T follicular helper cell (primary cell): ENCODE measurements at places on chromosomes 11 and 22.
A peak's percentile ranks its signal among the peaks of the same experiment; 100 is the strongest.

DNA sequence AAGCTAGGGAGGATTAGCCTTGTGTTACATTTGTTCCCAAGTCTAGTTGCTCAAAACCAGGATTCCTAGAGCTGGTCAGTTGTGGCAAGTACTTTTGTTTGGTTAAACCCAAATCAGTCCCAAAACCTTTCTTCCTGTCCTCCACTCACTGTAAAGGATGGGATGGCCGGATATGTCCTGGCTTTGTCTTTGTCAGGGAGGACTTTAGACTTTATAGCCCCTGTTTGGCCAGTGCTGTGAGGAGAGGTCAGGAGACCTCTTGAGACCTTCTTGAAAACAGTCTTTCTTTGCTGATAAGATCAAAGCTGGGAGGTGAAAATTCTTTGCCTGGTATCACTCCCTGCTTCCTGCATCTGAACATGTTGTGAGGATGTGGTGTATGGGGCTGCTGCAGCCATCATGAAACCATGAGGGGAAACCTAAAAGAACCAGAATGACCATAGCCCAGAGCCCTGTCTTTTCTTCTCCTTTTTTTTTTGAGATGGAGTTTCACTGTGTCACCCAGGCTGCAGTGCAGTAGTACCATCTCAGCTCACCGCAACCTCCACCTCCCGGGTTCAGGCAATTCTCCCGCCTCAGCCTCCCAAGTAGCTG lies 43.6 kb upstream of the FTH1 start:
- DNase-seq = no peak

- DNase-seq = no peak
Measured at GRCh38 chr11:94961255-94961654, 12.1 kb downstream of the CWC15 start.

DNA sequence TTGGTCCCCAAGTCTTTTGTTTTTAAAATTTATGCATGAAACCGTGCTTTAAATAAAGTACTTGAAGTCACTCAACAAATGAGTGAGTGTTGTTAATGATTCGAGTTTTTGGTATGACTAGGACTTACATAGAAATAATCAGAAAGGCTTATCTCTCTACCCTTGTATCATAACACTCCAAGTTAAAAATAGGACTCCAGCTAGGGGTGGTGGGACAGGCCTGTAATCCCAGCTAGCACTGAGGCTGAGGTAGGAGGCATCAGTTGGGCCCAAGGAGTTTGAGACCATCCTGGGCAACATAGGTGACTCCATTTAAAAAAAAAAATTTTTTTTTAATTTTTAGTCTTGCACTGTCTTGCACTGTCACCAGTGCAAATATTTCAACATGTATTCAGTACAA lies 55.6 kb downstream of the BCL2L13 start:
- no peak for DNase-seq

- DNase-seq = no peak
Measured at GRCh38 chr22:50585238-50585637, 2.6 kb upstream of the CHKB start.

DNA sequence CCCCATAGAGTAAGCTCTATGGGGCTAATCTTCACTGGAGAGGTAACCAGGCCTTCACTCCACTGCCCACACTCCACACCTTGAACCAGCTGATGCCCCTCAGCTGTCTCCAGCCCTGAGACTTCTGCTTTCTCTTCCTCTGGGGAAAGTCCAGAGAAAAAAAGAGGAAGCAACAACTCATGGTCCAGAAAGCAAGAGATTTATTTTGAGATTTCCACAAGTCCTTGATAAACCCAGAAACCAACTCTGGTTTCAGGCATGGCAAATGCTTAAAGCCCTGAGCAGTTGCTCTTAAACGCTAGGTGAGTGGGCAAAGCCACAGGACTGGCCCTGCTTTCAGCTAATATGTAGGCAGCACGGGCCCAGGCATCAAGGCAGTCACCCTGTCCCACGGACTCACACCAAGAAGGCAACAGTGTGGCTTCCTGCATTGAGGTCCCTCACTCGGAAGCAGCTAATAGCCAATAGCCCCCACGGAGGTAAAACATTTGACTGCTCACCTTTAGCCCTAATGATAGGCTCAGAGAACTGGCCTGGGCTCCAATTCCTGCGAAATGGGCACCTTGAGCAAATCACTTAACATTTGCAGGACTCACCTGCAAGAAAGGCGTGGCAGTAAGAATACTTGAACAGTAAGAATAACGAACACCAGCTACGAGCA lies 4.3 kb downstream of the CYB561A3 start:
- DNase-seq = no peak

DNA sequence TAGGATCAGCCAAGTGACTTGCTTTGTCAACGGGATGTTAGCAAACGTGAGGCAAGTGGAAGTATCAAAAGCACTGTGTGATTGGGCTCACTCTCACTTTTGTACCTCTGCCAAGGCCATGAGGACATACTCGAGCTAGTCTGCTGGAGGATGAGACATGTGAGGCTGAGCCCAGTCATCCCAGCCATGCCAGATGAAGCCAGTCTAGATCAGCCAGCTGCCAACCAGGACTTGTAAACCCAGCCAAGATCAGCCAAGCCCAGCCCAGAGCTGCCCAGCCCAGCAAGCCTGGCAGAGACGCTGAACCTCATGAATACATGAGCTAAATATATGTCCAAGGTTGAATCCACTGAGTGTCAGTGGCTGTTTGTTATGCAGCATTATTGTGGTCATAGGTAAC lies 369.7 kb downstream of the MN1 start:
- no peak for DNase-seq

- no peak for DNase-seq
Measured at GRCh38 chr11:126430581-126431335, 75.3 kb downstream of the ST3GAL4 start.

- DNase-seq = no peak
Measured at GRCh38 chr11:2576549-2576948, 123.2 kb downstream of the KCNQ1OT1 start.

DNA sequence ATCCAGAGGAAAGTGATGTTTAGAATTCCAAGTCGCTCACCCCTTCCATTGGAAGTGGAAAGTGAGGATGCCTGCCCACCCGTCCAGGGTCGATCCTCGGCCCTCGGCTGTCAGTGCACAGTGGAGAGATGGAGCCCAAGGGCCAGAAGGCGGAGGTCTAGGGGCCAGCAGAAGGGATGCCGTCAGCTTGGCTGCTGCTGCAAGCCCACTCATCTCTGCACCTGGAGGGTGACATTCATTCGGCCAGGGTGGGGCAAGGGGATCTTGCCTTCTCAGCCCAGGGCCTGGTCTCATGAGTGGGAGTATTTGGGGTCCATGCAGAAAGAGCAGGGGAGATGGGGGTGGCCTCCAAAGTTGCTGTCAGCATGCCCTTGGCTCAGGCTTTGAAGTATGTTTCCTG lies 30.7 kb downstream of the LINC01488 start:
- no peak for DNase-seq

DNA sequence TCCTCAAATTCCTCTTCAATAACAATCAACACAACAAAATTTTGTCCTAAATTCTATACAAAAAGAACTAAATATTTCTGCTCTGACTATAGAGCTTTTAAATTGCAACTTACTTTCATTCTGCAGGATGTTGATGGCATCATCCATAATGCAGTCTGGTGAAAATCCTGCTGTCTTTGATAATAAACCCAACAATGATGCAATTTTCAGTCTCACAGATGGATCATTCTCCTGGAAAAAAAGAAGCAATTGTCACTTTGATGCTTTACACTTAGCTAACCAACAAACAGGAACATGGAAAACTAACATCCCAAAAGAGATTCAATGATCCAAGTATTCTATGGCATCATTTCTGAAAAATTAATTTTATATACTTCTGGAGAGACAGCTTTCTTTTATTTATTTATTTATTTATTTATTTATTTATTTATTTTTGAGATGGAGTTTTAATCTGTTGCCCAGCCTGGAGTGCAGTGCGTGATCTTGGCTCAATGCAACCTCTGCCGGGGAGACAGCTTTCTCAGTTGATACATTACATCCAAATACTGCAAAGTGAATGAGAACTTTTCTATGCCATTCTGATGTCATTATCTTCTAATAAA lies 13.0 kb downstream of the INTS4 start:
- no peak for DNase-seq

DNA sequence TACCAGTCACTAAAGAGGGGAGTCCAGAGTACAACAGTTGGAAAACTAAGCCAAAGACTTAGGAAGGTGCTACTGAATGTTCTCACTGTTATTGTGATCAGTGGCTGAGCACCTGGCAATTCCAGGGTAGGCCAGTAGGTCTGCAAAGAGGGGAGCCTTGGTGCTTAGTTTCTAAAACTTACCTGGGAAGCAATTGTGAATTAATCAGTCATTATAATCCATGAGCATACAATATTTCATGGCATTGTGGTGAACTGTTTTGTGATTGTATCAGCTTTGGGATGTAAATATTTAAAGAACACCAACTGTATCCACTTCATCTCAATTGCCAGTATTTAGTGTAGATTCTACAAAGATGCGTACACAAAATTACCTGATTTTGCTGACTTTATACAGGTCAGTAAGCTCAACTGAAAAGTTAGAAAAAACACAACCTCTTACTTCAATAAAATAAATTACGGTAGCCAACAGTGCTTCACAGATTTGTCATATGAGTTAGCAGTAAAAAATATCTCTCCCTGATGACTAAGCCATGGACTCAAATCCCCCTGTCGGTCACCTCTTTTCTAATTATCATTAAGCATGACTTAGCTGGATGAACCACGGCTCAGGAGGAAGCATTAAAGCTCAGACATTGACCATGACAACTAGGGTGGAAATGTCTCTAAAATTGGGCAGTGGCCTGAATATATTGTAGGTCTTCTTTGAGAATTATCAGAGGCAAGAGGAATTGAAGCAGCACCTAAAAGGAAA lies 30.8 kb upstream of the SORL1 start:
- no peak for DNase-seq

DNA sequence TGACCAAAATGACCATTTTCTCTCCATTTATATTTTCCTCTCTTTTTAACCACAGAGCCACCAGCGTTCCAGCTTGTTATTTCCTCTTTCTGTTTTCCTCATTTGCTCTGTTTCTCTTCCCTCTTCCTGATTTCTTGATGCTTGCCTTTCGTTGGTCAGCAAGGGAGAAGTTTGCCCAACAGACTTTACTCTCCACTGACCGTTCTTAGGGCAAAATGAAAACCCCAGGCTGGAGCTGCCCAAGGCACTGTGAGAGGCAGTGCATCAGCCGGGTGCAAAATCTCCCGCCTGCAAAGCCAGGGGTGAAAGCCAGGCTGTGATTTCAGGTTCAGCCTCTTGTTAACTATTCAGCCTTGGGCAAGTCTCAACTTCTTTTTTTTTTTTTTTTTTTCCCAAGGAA lies 26.1 kb upstream of the APLP2 start:
- DNase-seq = no peak

DNA sequence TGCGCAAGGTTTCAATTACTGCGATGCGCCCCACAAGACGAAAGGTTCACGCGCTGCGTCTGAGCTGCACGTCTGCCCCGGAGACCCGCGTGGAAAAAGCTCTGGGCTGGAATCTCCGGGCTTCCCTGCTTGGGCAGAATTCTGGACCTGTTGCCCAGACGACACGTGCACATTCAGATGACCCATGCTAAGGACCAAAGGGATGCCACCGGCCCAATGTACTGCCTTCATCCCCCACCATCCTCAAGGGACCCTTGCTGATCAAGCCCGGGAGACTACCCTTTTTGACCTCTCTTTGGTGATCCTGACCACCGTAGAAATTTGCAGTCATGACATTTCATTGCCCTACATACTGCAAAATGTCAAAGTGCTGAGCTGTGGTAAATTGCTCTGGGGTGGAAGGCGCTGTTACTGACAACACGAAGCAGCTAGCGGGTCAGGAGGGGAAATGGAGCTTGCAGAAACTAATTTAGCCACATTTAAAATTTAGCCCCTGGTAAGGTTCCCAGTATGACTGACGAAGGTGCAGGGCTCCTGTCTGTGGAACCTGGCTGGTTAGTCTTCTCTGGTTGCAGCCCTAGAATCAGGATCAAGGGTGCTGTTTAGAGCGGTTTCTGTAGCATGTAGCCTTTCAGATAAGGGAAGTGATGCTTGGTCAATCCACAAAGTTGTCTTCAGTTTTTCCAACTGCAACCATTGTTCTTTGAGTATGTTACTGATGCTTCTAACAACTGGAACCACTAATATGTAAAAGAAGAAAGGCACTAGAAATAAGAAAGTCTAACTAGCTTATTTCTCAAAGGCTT lies 81.9 kb downstream of the PRR5L start:
- DNase-seq = no peak

DNA sequence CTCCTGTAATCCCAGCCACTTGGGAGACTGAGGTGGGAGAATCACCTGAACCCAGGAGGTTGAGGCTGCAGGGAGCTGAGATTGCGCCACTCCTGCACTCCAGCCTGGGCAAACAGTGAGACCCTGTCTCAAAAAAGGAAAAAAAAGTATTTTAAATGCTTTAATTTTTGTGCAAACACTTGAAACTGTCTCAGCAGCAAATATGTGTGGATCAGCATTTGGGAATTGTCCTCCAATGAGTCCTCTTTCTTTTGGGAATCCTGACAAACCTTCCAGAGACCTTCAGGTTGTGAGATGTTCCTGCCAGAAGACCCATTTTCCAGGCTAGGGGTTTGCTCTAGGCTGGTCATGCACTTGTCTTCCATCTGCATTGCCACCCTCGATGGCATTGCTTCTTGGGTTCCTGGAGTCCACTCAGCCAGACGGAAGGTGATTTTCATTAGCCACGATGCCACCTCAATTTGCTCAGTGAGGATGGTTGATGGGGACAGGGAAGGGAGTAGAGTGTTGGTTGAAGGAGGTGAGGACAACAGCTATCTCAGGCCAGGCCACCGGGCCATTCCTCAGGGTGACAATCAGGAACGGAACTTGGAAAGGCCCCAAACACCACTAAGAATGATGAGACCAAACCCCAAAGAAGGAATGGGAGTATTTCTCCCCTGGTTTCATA lies 55.4 kb downstream of the ST14 start:
- DNase-seq = no peak

GRCh38 chr11:10192036-10192435 lies 102.0 kb downstream of the SBF2 start:
- no peak for DNase-seq

- DNase-seq = no peak
Measured at GRCh38 chr11:20647976-20648565, 21.3 kb upstream of the NELL1 start.

DNA sequence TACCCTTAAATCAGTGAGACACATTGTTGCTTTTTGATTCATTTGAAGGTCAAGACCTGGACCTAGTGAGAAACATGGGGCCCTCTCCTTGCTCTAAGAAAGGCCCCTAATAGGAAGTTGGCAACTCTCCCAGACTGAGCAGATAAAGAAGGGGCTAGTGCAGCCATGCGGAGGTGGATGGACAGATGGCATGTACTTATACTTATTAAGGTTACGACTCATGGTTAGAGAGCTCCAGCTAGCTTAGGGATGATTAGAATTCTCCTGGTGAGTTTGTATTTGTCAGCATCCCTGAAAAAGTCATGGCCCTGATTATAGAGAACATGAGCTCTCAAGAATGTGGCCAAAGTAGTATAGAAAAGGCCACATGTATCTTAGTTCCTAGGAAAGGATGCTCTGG lies 112.1 kb upstream of the BDNF start:
- DNase-seq = no peak

- peak; percentile 27 for DNase-seq
Measured at GRCh38 chr11:59680287-59681154, 11.7 kb upstream of the PATL1 start.
